ENCODE measurements at places on chromosomes 4 and X.

- DNase-seq, result no peak
Observed at GRCh38 chrX:17488036-17488435, 113.0 kb downstream of the NHS start.

- no peak for DNase-seq
Observed at GRCh38 chr4:144646523-144647094, 653 bp downstream of the HHIP start.

GRCh38 chr4:42347076-42347475 is 50.2 kb upstream of the SHISA3 start:
- no peak for DNase-seq

DNA sequence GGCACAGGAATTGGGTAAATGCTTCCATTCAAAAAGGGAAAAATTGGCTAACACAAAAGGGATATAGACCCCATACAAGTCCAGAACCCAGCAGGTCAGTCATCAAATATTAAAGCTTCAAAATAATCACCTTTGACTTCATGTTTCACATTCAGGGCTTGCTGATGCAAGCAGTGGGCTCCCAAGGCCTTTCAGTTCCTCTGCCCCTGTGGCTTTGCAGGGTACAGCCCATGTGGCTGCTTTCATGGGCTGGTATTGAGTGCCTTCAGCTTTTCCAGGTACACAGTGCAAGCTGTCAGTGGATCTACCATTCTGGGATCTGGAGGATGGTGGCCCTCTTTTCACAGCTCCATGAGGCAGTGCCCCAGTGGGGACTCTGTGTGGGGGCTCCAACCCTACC is 253.0 kb downstream of the TECRL start:
- no peak for DNase-seq

DNA sequence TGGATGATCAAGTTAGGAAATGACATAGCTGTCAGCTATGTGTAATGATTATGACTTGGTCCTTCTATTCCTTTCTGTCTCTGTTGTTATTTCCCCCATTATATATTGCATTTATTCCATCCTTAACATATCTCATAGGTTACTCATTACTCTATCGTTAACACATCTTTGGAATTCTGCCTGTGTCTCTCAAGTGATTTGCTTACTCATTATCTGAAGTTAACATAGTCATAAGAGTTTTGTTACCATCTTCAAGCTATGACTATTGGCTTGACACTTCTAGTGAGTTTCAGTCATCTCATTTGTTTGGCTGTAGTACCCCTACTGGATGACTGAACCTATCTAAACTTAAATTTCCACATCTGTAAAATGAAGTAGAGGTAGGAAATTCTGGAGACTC is 286.1 kb upstream of the PPP1R2C start:
- DNase-seq, result no peak
